Hepatocyte (in vitro differentiated cells): ENCODE measurements at places on chromosomes 2 and 18. TPM values are rescaled to one million over a fixed set of nuclear protein-coding genes. Genes with fewer than 3 reads are reported as not detected.

The NOL4 gene
- 1.3 and 2.0 TPM in 2 replicates for total RNA-seq

The NEU2 gene
- total RNA-seq: not detected in 2 replicates

The BOK gene
- 24.2 and 25.4 TPM in 2 replicates for total RNA-seq

The LYPD6B gene
- total RNA-seq: 13.3 and 16.8 TPM in 2 replicates

The REG3G gene
- 0.30 TPM in 1 of 2 replicates, not detected in the other for total RNA-seq

The IL18RAP gene
- total RNA-seq: 0.40 and 0.80 TPM in 2 replicates

The CRYGD gene
- not detected in 2 replicates for total RNA-seq

The CFAP221 gene
- 3.4 and 8.1 TPM in 2 replicates for total RNA-seq

The CXCR2 gene
- total RNA-seq: 0.07 TPM in 1 of 2 replicates, not detected in the other

The CDH19 gene
- total RNA-seq: not detected in 2 replicates

The SIGLEC15 gene
- total RNA-seq: 0.24 and 0.30 TPM in 2 replicates

The POTEC gene
- not detected in 2 replicates for total RNA-seq

The FEZ2 gene
- total RNA-seq: 44.0 and 45.2 TPM in 2 replicates
